ENCODE measurements at places on chromosomes 7 and 10.

DNA sequence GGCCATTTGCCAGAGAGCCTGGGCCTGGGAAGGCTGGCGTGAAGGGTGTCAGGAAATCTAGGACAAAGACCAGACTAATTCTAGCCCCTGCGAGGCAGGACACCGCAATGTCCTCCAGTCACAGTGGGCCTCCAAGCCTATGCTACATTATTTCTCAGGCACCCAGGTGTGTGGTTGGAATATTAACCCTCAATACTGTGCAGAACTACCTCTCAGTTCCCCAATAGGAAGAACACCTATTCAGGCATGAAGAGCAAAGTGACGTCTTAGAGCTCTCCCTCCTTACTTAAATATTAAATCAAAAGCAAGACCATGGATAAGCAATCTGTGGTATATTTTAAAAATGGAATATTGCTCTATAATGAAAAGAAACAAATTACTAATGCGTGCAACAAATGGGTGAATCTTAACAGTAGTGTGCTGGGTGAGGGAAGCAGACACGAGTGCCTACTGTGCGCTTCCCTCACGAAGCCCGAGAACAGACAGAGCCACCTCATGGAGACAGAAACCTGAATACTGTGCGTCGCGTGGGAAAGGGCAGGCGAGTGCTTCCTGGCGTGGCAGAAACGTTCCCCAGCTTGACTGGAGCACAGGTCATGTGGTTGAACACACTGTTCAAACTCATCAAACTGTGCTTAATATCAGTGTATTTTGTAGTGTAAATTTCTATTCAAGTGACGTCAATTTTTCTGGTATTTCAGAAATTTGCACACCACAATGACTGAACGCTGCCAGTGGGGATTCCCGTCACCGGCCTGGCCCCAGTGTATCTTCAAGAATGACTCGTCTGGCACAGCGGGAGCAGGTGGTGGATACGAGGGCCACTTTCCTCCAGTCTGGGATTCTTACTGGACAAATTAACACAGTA, 15.5 kb upstream of the PTPRN2 start:
- no peak for DNase-seq

DNA sequence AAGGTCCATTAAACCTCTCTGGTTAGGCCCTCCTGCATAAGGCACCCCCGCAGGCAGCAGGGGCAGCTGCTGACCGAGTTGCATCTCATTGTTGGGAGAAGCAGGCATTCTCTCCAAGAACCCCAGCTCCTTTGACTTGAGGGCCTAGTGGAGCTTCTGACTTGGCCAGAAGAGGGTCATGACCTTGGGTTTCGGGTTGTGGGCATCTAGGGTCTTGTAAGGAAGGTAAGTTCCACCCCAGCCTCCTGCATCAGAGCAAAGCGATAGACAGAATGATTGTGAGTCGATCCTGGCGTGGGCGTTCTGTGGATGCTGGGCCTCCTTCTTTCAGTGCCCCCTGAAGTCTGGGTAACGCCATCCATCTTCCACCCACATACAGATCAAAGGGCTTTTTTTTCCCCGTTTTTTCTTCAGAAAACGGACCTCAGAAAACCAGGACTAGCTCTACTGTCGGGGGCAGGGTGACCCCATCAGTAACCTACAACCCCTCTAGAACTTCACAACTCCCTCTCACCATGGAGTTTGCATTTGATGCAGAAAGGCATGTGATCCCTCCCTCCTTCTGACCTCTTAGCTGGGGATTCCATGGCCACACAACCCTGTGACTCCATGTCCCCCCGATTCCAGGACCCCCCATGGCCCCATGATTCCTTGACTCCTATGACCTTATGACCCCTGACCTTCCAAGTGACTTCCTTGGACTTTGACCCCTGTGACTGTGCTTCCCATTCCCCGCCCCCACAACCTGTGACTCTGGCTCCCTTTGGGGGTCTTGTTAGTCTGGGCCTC, 3.0 kb downstream of the SEMA4G start:
- no peak for DNase-seq

GRCh38 chr10:17811146-17811865, 2.2 kb downstream of the MRC1 start:
- DNase-seq = no peak

- no peak for DNase-seq
Measured at GRCh38 chr7:112571852-112572607, 91.2 kb downstream of the LSMEM1 start.

DNA sequence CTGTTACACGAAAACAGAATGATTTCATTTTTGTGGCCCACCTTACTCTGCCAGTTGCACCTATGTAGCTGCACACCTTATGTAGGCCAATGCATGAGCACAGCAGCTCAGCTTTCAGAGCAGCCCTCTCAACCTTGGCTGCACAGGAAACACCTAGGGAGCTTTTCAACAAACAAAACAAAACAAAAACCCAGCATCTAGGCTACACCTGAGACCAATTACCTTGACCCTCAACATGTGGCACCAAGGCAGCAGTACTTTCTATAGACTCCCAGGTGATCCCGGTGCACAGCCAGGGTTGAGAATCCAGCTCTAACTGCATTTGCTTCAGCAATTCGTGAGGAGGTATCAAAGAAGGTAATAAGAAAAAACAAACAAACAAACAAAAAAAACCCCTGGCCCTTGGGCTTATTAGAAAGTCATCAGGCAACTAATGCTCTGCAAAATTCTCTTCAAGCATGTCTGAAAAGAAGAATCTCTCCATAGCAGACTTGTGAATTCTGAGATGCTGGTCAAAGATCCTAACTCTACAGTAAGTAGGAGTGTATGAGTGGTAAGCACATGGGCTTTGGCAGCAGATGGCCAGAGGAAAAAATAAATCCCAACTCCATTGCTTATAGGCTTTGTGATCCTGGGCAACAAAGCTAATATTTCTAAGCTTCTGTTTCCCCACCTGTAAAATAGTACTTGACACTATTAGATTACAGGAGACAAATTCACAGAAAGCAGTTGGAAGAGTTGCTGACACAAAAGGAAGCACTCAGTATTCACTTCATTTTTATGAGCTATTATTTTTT, 113.4 kb upstream of the NOBOX start:
- no peak for DNase-seq

GRCh38 chr7:65438598-65438997, 64.9 kb downstream of the ZNF92 start:
- DNase-seq = peak; percentile 59

DNA sequence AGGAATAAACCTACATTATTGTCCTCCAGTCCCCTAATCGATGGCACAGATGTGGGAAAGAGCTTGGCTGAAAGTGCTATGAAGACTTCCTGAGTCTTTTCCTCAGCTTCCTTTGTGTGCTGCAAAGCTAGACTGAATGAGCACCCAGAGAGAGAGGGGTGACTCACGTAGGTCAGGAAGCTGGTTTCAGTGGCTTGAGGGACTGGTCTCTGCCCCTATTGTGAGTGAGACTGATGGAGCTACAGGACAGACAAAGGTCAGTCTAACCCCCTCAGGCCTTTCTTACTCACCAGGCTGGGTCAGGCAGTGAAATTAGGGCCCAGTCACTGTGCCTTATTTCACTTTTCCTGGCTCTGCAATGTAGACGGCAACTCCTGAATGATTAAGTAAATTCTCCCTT, 171.1 kb upstream of the GRB10 start:
- no peak for DNase-seq

GRCh38 chr7:47465191-47465590, 116.7 kb downstream of the TNS3 start:
- no peak for DNase-seq

DNA sequence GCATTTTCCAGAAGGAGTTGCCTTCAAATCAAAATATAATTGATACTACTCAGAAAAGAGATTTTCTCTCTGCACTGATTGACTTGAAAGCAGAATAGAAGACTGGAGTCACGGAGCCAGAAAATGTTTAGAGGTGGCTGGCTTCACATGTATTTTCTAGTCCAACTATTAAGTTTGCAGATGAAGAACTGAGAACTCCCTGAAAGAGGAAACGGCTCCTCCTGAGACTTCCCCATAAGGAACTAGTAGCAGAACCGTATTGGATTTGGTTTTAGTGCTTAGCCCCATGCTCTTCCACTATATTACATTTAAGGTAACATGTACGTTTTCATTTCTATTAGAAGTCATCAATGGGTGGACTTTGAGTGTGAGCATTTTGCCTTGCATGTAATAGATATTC, 946.3 kb downstream of the CNTNAP2 start:
- no peak for DNase-seq

GRCh38 chr10:52121688-52122087, 192.4 kb upstream of the DKK1 start:
- DNase-seq = no peak

DNA sequence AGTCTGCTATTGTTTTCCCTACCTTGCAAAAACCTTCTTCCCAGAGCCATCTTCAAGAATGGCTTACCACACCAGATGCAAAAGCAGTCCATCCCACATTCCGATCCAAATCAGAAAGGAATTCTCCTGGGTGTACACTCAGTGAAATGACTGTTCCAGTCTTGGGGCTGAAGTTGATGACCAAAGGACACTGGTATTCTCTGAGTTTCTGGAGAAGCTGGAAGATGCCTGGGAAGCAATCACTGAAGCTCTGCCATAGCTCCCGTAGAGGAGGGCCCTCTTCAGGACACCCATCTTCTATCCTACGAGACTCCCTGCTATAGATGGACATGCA, 155.7 kb downstream of the LCOR start:
- DNase-seq = no peak

- DNase-seq = no peak
Measured at GRCh38 chr10:77458986-77459590, 178.5 kb downstream of the KCNMA1 start.

DNA sequence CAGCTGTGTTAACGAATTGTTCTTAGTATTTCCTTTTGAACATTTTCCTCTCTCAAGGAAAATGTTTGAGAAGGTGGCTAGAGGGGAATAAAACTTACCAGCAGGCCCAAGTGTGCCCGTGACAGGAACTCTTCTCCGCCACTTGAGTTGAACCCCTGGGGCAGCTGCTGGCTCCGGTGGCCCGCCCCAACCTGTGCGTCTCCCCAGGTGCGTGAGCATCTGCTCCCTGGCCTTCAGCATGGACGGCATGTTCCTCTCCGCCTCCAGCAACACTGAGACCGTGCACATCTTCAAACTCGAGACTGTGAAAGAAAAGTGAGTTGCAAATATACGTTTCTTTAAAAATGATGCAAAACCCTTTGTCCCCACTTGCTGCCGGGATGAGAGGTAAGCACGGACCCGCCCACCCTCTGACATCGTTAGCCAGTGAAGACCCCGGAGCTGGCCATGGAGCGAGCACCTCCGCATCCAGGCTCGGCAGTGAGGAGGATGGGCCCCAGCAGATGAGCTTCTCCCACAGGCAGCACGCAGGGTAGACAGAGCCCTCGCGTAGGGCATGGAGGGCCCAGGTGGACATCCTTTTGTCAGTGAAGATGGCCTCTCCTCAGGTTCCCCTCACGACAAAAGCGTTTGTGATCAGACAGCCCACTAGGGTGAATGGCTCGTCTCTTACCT, 35.7 kb downstream of the WIPI2 start:
- no peak for DNase-seq

GRCh38 chr7:1065263-1065584, 20.9 kb downstream of the GPR146 start:
- DNase-seq = no peak

GRCh38 chr10:8321990-8322389, 267.5 kb downstream of the GATA3 start:
- no peak for DNase-seq

- DNase-seq = no peak
Measured at GRCh38 chr7:139603896-139604295, 80.4 kb downstream of the CLEC2L start.

GRCh38 chr7:81383846-81384245, 386.0 kb downstream of the HGF start:
- DNase-seq = no peak

- no peak for DNase-seq
Measured at GRCh38 chr10:83122336-83122735, 1017.0 kb upstream of the GHITM start.

- DNase-seq = peak; percentile 40
Measured at GRCh38 chr7:45088821-45089340, at the start of gene NACAD. Gene NACAD, minus strand, starts transcription at chr7:45088969. Its CDS starts 75 bp downstream, at chr7:45088894.

DNA sequence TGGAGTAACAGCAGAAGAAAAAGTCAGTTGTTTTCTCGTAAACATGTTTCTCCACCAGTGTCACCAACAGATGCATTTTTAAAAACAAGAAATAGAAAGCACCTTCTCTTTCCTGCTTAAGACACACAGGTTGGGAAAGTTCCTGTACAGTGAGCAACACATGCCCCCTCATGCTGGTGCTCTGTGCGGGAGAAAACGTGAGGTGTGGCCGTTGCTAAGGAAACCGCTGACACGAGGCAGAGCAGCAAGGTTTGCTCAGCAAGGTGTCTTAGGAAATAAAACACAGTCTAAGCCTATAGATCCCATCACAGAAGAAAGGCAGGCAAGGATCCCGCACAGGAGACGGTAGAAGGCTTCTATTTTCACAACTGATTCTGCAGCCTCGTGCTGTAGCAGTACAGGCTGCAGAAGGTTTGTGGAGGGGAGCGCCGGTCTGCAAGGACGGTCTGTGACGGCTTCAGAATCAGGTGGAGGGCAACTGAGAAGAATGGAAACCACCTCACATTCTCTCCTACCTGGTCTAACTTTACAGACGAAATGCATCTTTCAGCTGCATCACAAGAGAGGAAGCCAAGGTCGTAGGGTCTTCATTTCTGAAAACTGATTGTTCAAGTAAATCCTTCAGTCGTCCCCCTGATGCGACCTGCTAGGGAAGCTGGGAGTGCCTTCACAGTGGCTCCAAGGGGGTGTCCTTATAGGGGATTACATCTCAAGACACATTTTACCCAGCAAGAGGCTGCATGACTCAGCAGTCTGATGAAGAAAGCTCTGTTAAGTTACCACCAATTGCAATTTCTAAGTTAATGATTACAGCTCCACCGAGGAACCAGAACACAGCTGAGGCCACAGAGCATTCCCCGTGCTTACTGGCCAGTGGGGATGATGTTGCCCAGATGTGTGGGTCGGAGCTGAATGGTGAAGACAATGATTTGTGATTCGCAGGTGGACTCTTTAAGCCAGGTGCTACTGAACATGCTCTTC, 150.7 kb upstream of the KLF14 start:
- DNase-seq = no peak

DNA sequence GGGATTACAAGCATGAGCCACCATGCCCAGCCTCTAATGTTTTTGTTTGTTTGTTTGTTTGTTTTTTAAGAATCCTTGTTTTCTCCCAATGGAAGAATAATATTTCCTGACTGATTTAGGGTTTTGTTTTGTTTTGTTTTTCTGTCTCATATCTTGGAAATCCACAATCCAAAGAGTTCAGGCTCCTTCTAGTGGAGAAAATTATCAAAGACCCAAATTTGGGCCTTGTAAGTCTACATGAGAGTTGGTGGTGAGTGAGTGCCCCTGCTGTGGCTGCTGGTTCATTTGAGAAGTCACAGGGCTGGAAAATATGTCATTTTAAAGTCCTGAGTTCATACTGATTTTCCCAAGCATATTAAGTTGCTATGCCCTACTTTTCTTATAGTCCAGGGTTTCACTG, 33.5 kb upstream of the KLHL7 start:
- DNase-seq = no peak

DNA sequence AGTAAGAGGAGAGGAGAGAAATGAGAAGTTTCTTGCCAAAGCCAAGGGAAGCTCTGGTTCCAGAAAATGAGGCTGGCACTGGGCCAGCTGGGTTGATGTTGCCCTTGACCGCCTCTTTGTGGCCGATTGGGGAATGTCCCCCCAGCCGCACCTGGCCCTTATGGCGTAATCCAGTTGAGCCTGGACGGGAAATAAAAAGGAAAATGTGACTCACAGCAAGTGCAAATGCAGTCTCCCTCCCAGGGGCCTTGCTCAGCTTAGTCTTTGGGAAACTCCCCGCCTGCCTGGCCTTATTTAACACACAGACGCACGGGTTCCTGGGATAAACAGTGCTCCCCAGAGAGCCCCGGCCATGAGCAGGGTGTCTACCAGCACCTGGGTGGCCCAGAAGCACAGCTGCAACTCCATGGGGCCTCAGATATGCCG, 174.8 kb downstream of the KIAA1217 start:
- DNase-seq = peak; percentile 96

Data from muscle of back (tissue), 13 donors.